ENCODE measurements at places on chromosomes 13 and 19.

- no peak for DNase-seq
Measured at GRCh38 chr13:32903720-32904119, 112.5 kb upstream of the KL start.

DNA sequence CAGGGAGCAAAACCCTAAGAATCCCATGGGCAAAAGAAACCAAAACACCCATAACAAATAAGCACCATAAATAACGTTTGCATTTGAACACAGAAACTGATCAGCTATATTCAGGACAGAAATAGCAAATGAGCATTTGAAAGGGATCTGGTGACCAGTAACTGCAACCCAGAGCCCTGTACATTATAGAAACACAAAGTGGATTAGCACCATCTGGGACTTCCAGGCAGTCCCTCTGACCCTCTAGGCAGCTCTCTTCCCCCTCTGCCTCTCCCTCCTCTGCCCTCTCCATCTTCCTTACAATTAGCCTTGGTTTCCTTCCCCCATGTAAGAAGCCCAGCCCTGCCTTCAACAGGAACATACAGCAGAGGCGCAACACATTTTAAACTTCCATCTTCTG is 215.0 kb downstream of the DCLK1 start:
- DNase-seq = no peak

DNA sequence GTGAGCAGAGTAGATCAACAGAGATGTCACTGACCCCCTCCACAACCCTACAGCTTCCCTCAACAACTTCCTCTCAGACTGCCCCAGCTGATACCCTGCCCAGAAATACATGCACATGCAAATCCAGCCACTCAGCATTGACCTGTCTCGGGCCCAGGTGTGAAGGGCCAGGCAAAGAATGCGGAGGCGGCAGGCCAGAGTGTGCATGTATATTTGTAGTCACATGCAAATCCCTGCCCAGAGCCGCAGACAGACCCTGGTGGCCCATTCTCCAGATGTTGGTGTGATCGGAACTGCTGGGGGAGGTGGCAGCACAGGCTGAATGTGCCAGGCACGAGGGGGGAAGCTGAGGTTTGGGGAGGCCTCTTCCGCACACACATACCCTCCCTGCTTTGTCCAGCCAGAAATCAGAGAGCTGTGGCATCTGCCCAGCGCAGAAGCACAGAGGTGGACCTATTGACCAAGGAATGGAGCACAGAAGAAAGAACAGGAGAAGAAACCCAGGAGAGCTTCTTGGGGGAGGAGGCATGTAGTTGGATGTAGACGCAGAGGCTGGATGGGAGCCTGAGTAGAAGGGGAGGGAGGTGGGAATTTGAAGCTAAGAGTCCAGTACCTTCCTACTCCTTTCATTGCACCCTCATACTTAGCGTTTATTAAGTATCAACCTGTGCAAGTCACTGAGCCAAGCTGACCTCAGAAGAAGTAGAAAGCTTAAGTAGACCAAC is 14.4 kb downstream of the MEF2B start:
- no peak for DNase-seq

DNA sequence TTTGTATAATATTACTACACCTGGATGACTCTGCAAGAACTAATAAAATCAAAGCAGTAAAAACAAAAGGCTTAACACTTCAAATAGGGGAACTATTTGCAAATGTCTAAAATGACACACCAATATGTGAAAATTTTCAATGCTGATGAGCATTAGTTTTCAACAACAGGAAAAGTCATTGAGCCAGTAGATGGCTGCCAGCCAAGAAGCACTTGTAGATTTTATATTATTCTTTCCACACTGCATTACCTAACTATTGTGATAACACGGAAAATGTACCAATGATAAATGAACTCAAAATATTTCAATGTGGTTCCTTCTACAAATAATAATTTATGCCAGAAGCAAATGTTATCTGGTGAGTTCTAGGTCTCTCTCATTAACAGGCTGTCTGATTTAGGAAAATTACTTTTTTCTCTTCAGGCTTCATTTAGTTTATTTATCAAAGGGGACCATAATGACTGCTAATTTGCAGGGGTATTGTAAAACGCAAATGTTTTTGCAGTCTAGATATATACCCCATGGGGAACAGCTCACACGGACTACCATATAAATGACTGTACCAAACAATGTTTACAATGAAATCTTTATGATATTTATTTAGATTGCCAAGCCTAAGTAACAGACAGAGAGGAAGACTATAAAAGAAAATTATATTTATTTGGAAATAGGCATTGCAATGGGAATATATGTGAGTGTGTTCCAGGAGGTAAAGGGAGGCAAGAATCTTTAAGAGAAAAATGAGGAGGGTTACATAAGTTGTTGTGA is 407.8 kb downstream of the LIG4 start:
- DNase-seq = no peak

DNA sequence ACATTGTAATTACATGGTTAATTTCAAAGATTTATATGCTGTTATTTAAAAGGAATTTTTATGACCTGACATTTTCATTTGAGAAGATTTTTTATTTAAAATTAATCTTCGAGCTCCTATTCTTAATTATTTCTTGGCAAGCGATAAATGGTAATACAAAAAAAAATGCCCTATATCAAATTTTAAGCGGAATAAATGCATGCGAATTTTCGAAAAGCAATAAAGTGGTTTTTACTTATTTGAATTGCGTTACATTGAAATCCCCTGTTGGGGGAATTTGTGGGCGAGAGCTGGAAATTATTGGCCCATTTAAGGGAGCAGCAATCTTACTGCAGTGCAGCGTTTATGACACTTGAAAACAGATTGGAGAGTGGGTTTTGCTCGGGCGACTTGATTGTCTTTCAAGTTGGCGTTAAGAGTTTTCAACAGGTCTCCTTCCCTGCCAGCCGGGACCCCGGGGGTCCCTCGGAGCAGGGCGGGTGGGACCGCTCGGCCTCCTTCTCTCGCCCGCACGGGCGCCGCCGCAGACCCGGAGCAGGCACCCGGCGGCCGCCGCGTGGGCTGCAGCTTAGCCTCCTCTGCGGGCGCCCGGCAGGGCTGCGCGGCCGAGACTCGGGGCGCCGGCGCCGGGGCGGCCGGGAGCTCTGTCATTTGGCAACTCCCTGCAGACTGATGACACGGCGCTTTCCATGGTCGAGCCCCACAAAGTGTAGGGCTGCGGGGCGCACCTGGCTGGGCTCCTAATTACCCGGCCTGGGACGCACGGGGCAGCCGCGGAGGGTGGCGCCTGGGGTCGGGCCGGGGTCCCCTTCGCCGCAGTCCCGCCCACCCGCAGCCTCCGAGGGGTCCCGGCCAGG is 255.1 kb upstream of the SOX21 start:
- DNase-seq = no peak

- no peak for DNase-seq
Measured at GRCh38 chr19:17510220-17510993, 1.0 kb upstream of the PGLS start.

GRCh38 chr13:31627097-31627845 is 112.1 kb upstream of the RXFP2 start:
- DNase-seq = no peak

- DNase-seq = no peak
Measured at GRCh38 chr19:39398297-39398864, 7.2 kb downstream of the MED29 start.

GRCh38 chr13:99926014-99926731 is 45.4 kb downstream of the ZIC5 start:
- DNase-seq = no peak

DNA sequence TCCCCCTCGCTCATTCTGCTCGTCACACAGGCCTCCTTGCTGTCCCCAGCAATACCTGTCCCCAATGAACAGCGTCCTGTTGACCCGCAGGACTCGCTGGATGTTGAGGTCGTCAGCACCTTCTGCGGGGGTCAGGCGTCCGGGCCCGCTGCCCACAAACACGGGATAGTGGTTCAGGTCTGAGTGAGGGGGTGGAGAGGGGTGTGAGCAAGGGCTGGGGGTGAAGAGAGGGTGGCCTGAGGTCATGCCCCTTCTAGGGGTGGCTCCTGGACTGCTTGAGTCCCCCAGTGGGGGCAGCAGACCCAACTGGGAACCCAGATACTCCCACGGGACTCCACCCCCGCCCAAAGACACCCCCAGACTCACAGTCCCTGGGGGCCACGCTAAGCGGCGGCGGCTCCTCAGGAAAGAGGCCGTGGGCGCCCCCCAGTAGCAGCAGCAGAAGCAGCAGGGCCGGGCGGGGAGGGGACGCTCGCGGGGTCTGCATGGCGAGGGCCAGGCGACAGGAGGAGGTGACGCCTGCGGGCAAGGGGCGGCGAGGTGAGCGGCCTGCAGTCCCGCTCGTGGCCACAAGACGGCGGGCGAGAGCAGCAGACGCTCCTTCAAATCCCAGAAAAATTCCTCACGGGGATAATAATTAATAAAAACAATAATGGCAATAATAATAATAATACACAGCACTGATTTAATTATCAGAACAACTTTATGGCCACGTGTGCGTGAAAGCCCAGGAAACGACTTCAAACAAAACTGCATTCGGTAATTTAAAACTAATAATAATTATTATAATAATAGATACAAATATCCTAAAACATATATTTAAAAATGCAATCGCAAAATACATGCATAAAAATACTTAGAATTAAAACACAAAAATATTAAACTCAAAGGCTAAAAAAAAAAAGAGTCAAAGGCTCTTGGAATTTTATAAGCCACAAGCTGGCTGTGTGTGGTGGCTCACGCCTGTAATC is 1.2 kb downstream of the SEMA6B start:
- no peak for DNase-seq

DNA sequence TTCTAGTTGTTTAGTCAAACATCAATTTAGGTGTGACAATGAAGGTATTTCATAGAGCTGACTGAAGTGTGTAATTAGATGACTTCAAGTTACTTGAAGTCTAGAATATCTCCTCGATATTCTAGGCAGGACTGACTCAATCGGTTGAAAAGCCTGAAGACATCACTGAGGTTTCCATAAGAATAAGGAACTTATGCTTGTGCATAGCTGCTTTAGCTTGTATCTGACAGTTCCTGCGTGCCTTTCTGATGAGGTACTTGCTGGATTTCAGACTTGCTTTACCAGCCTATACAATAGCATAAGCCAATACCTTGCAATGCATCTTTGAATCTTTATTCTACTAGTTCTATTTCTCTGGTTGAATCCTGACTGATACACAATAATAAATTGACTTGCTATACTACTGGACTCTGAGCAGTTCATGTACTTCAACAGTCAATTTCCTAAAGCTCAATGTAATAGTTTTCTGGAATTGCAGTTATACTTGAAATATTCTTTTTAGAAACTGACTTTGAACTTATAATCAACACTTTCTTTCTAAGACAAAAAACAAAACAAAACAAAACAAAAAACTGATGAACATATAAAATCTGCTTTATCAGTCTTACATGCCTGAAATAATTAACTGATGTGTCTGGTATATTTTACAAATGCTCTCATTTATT is 1534.8 kb downstream of the SLITRK5 start:
- DNase-seq = no peak

GRCh38 chr19:5588441-5588840 is 20.7 kb upstream of the TINCR start:
- DNase-seq = no peak

DNA sequence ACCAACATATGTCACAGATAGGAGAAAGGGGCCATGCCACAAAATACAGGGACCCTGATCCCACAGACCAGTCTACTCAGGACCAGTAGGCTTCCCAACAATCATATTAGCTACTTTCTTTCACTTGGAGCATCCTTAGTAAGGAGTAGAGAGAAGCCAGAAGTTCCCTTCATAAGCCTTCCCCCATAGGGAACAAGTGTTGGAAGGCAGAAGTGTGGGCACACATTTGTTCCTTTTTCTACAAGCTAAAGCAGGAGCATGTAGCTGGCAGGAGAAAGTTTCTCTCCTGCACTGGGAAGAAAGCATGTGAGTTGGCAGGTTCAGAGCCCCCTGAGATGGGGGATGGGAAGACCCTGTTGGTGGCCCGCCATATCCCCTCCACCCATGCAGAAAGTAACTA is 165.4 kb downstream of the KCTD12 start:
- DNase-seq = no peak

- no peak for DNase-seq
Measured at GRCh38 chr19:28301463-28301862, 911.5 kb downstream of the UQCRFS1 start.

GRCh38 chr13:29852472-29853054 is 2.1 kb upstream of the UBL3 start:
- no peak for DNase-seq

DNA sequence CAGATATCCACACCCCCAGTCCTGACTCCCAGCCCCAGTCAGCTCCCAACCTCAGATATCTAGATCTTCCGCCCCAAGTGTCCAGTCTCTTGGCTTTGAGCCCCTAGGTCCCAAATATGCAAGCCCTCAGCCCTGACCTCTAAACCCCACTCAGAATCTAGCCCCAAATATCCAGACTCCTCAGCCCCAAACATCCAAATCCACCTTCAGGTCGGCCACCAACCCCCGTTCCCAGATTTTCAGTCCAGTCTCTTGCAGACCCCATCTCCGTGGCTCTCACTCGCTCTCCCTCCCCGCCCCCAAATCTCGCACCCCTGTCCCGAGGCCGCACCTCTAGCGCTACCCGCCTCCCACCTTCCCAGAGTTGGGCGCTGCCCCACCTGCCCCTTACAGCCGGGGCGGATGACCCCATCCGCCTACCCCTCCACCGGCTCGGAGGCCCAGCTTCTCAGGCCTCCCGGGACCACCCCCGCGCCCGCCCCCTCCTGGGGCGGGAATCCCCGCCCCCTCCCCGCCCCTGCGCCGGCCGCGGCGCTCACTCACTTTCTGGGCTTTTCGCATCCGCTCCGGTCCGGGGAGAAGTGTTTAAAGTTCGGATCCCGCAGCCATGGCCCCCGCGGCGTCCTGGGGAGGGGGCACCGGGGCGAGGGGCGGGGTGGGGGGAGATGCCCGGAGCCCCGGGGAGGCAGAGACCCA is 604 bp downstream of the ERFL start:
- no peak for DNase-seq

All from C1 segment of cervical spinal cord (tissue), 14 donors.